ENCODE measurements at places on chromosomes 13 and 19.
A peak's percentile ranks its signal among the peaks of the same experiment; 100 is the strongest.

DNA sequence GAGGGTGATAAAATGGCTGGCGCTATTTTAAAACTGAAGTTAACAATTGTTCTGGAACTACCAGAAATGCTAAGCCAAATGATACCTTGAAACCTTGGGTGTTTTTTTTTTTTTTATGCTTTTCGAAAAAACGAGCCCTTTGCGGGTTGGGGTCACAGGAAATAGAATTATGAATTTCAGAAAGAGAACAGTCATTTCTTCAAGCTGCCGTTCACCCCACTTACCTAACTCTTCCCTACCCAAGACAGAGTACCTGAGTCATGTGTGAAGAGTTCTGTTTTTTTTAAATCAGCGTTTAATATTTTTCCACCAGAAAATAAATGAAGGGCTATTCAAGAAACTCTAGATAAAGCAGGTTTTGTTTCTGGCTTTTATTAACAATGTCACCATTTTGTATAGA is 35.3 kb downstream of the KLF2 start:
- no peak for DNase-seq

- no peak for DNase-seq
These were observed 17.3 kb upstream of the FCGBP start for GRCh38 chr19:39951686-39952085.

GRCh38 chr13:53885997-53886396 is 857.4 kb downstream of the OLFM4 start:
- no peak for DNase-seq

GRCh38 chr13:83987394-83987793 is 105.1 kb upstream of the SLITRK1 start:
- no peak for DNase-seq

DNA sequence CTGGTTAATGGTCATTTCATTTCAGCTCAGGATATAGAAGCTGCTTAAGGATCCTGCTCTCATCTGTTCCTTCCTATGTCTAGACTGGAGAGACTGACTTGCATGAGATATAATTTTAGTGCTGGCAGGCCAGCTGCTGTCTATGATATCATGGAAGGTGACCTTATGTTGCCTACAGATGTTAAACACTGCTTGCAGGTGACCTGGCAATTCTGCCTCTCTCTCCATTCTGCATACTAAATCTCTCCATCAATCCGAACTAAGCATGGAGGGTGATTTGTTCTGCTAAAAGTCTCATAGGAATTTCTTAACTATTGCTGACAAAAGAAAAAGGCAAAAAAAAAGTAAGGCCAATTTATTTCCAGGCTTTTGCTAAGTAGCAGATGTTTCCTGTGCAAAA is 81.0 kb downstream of the CCNA1 start:
- DNase-seq: no peak

DNA sequence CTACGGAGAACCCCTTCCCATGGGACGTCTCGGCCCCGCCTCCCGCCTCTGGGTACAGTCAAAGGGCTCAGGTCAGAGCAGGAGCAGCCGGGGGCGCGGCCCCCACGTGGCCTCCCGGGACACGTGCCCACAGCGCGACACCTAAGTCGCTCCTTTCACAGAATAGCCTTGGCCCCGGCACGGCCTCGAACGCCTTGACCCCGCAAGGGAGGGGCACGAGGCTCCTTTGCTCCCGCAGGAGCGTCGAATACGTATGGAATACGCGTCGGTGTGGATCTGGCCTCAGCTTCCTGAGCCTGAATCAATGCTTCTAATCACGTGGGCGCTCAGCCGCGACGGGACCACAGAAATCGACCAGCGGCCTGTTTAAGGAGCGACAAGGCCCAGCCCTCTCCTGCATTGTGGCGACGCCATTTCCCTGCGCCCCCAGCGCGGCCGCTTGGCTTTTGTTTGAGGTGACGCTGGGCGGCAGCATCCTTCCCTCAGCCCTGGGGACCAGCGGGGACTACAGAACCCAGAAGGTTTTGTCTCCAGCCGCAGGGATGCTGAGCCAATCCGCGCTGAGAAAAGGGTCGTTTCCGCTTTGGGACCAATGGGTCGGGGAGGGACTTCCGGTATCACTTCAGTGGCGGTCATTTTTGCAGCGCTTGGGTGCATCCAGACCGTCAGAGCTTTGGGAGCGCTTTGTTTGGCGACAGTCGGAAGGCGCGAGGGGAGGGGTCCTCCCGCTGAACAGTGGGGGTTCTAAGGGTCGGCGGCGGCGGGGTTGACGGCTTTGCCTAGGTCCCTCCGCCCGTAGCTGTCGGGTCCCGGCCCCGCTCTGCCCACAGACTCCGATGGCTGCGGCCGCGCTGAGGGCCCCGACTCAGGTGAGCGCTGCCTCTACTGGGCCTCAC is at the start of gene ZIK1:
ZIK1 (plus strand) TSS at position 625 of the 896 bp plus-strand sequence; CDS start at position 837, 212 bp downstream.
- peak; percentile 93 for DNase-seq

DNA sequence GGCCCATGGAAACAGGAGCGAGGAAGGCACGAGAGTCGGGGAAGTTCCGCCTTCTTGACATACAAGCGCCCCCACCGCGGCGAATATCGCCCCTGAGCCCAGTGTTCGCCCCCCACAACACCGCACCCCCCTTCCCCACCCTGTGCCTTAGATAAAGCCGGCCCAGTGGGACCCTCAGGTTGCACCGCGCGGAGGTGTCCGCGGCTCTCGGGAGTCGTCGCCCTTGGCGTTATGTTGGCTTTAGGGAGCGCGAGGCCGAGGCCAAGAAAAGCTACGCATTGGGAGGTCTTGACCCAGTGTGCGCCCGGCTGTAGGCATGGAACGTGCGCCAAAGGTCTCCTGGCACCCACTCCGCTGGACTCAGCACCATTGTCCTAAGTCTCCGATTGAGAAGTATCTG is 603 bp upstream of the ZNF132 start:
- no peak for DNase-seq

DNA sequence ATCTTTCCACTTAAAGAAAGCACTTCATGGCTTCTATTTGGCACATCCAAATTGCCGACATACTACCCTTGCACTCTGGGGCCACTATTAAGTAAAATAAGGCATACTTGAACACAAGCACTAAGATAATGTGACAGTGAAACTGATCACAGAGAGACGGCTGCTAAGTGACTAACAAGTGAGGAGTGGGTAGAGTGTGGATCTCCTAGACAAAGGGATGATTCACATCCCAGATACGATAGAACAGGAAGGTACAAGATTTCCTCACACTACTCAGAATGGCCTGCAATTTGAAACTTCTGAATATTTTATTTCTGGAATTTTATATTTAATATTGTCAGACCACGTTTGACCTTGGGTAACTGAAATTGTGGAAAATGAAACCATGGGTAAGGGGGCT is 1721.8 kb upstream of the SPRY2 start:
- DNase-seq: no peak

DNA sequence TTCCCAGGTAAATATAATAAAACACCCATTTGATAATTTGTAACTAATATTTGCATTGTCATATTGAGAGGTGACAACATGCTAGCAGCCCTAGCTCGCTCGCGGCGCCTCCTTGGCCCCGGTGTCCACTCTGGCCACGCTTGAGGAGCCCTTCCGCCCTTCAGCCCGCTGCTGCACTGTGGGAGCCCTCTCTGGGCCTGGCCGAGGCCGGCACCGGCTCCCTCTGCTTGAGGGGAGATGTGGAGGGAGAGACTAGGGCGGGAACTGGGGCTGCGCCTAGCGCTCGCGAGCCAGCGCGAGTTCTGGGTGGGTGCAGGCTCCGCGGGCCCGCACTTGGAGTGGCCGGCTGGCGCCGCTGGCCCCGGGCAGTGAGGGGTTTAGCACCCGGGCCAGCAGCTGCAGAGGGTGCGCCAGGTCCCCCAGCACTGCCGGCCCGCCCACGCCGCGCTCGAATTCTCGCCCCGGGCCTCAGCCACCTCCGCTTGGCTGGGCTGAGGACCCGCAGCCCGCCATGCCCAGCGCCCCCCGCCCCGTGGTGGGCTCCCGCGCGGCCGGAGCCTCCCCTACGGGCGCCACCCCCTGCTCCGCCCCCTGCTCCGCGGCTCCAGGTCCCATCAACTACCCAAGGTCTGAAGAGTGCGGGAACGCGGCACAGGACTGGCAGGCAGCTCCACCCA is 594.4 kb downstream of the SLITRK6 start:
- no peak for DNase-seq

- no peak for DNase-seq
These were observed 16.4 kb downstream of the RCN3 start for GRCh38 chr19:49544154-49544553.

GRCh38 chr13:51225029-51225428 is 2.8 kb downstream of the FAM124A start:
- no peak for DNase-seq

DNA sequence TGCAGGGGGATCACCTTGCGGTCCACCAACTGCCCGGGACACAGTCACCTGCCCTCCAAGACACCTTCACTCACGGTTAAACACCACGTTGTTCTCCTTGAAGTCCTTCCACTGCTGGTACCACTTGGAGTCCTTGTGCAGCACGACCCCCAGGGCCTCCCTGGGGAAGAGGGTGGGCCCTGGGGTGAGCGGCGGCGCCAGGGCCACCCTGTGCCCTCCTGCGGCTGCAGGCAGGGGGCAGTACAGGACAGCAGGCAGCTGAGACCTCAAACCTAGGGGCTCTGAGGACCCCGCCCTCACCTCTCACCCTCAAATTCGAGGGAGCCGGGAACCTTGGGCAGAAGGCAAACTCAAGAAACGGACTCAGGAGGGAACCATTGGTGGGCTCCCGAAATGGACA is 7.5 kb upstream of the CTXN1 start:
- DNase-seq: no peak

DNA sequence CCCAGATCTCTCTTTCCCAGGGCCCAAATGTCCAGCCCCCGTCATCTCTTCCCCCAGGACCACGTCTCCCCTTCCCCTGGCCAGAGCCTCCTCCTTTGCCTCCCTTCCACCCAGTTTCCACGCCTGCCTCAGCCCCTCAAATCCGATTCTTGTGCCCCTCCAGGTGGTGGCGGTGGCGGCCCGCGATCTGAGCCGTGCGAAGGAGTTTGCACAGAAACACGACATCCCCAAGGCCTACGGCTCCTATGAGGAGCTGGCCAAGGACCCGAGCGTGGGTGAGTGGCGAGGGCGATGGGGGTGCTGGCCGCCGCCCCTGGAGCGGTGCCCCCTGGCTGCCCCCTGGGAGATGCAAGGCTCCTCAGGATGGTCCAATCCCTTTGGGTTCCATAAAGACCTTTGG is 1.3 kb downstream of the DHDH start:
- DNase-seq: no peak

DNA sequence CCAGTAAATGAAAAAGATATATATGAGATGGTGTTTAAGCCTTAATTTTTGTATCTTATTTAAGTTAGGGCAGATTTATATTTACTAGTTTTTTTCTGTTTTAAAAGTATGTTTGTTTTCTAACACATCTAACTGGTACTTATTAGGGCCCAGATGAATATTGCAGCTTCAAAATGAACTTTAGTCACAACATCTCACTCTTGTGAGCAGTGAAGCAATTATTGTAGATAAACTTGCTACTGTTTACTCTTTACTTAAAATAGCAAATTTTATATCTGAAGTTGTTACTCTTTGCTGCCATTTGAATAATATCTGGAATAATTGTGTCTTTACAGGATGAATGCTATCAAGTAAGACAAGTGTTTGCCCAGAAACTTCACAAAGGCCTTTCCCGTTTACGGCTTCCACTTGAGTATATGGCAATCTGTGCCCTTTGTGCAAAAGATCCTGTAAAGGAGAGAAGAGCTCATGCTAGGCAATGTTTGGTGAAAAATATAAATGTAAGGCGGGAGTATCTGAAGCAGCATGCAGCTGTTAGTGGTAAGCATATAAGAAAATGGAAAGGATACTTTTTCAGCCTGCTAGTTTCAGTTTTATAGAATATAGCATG is 166.8 kb downstream of the PDS5B start:
- DNase-seq: no peak

DNA sequence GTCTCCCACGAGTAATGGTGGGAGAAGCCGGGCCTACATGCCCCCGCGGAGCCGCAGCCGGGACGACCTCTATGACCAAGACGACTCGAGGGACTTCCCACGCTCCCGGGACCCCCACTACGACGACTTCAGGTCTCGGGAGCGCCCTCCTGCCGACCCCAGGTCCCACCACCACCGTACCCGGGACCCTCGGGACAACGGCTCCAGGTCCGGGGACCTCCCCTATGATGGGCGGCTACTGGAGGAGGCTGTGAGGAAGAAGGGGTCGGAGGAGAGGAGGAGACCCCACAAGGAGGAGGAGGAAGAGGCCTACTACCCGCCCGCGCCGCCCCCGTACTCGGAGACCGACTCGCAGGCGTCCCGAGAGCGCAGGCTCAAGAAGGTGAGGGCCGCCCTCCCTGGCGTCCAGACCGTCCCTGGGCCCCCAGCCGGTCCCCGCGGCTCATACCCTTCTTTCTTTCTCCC is 1.4 kb upstream of the USF2 start:
- DNase-seq: peak; percentile 39

GRCh38 chr19:18205200-18205892 is 1.5 kb upstream of the RAB3A start:
- DNase-seq: peak; percentile 58

DNA sequence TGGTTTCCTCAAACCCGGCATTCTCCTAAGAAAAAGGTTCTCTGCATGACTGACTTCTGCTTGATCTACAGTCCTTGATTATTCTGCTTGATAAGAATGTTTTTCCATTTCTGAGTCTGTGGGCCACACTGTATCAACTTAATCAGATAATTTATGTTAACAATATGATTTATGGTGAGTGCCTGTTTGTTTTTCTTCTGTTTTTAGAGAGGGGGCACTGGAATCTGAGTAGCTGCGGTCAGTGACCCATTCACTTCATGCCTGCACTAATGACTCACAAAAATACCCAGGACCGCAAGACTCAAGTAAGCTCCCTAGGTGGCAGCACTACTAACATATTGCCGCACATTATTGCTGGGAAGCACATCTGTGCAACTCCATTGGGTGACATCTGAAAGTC is 542.3 kb upstream of the ATXN8OS start:
- DNase-seq: peak; percentile 67

DNA sequence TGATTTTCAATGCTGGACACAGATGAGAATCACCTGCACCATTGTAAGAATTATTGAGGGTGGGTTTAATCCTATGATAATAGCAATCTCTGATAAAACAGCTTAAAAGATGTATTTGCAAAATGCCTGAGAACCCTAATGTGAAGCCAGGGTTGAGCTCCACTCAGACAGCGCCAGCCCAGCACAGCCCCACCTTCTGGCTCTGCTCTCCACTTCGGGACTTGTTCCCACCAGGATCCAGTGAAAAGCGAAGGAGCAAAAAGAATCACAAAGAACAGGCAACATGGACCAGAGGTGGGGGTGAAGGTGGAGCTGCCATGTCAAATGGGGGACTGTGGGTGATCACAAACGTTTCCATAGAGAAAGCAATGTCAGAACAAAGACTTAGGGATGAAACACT is 18.6 kb upstream of the ZNF816 start:
- no peak for DNase-seq

DNA sequence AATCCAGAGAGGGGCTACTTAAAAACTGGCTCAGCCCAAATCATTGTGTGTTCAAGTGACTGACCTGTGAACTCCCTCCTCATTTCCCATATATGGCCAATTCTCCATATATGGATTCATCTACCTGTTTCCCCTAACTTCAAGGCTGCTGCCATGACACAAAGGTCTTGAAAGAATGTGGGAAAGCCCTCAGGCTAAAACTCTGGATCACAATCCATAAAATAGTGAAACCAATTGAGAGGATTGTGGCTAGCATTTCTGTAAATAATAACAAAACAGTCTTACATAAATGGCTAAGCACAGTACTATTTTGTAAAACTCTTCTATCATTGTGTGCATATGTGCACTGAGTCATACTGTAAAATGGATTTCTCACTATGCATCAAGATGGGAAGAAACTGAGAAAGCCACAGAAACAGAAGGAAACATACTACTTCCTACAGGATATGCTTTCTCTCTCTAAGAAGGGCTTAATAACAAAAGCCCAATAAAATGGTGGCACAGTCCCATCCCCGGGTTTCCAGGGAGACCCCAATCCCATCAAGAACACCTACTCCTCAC is 80.5 kb downstream of the FOXO1 start:
- DNase-seq: no peak
